ENCODE measurements at places on chromosomes 12 and 14. TPM values are rescaled to one million over a fixed set of nuclear protein-coding genes. Genes with fewer than 3 reads are reported as not detected.

- no peak for DNase-seq
Observed at GRCh38 chr12:109563291-109564284, 9.7 kb downstream of the MMAB start.

GRCh38 chr12:82359115-82359478 lies 768 bp downstream of the METTL25 start:
- no peak for DNase-seq

DNA sequence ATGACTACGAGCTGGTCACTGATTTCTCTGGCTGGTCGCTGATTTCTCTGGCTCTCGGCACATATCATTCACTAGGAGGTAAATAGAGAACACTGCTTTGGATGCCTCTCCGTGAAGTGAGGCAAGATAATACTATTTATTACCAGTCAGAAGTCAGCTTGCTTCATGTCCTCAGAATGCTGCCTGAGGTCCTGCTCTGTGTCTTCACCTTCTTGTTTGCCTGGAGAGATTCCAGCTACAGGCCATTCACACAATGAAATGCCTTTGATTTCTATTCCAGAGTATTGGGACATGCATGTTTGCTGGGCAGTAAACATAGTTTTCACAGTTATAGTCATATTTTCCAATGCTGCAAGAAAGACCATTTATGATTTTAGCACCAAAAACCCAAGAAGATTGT lies 106.7 kb downstream of the AEBP2 start:
- DNase-seq = no peak

SLC8B1 gene
- total RNA-seq = 7.1 TPM

RGS6 gene
- 2.8 TPM for total RNA-seq

Measured in neural crest cell (in vitro differentiated cells).